ENCODE measurements at places on chromosomes 3 and 15. TPM values are rescaled to one million over a fixed set of nuclear protein-coding genes. Genes with fewer than 3 reads are reported as not detected.

The GUCA1C gene
- not detected for polyA plus RNA-seq

The CEP19 gene
- 2.0 TPM for polyA plus RNA-seq

The KCNH8 gene
- polyA plus RNA-seq = not detected

The TRIM59 gene
- polyA plus RNA-seq = 10.9 TPM

The TP63 gene
- not detected for polyA plus RNA-seq
